ENCODE measurements at places on chromosomes 11 and 22.

GRCh38 chr11:34425867-34426266 lies 12.9 kb upstream of the CAT start:
- DNase-seq = no peak

GRCh38 chr11:119149018-119149785 lies at the start of gene ABCG4:
ABCG4 (plus strand) TSS chr11:119149052; CDS start chr11:119149966, 914 bp downstream.
- no peak for DNase-seq

- DNase-seq = no peak
These were observed 261.2 kb upstream of the UBASH3B start for GRCh38 chr11:122394313-122394712.

- DNase-seq = no peak
These were observed 3.6 kb upstream of the RRAS2 start for GRCh38 chr11:14362611-14363010.

GRCh38 chr11:62406034-62406433 lies 12.8 kb upstream of the SCGB1A1 start:
- DNase-seq = no peak

DNA sequence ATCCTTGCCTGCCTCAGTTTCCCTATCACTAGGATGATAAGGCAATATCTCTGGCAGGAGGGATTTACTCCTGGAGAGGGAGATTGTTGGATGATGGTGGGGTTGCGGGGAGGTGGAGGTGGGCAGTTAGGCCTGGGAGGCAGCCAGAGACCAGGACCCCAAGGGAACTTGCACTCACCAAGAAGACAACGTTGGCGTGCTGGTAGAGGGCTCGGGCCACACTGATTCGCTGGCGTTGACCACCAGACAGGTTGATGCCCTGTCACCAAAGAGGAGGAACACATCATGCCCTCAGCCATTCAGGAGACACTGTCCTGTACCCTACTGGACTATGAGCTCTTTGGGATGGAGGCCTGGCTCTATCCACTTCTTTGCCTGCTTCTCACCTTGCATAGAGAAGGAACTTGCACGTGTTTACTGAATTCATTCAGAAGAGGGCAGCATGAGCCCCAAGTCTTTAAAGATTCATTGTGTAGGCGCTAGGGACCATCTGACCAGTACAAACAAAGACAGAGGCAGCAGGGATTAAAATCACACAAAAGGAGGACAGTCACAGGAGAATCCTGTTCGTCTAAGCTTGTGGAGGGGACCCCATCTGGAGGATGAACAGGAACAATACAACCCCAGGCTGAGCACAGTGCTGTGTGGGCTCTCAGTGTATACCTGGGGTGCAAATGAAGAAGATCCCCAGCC lies 24.2 kb upstream of the KCNJ11 start:
- no peak for DNase-seq

GRCh38 chr11:36672815-36673450 lies 74.9 kb upstream of the RAG2 start:
- DNase-seq = no peak

DNA sequence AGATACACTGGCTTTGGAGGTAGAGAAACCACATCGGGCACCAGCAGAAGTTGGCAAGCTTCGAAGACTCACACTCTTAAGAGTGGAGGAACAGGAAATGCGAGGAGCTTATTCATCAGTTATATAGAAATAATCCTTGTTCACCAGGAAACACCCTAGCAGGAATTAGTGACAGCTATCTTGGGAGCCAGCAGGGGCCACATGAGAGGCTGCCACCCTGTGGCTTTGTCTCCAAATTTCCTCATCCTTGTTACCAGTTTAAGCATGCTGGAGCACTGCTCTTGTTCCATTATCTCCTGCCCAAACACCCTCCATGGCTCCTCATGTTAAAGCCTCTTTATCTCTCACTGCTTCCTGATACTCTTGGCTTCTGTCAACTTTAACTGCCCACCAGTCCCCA lies 131.0 kb downstream of the PLEKHA7 start:
- DNase-seq = no peak

GRCh38 chr22:43396934-43397457 lies 14.8 kb upstream of the MPPED1 start:
- no peak for DNase-seq

- peak; percentile 5 for DNase-seq
These were observed 15.6 kb upstream of the DENND5A start for GRCh38 chr11:9280655-9281301.

GRCh38 chr11:9533736-9534473 lies 39.6 kb upstream of the WEE1 start:
- no peak for DNase-seq

DNA sequence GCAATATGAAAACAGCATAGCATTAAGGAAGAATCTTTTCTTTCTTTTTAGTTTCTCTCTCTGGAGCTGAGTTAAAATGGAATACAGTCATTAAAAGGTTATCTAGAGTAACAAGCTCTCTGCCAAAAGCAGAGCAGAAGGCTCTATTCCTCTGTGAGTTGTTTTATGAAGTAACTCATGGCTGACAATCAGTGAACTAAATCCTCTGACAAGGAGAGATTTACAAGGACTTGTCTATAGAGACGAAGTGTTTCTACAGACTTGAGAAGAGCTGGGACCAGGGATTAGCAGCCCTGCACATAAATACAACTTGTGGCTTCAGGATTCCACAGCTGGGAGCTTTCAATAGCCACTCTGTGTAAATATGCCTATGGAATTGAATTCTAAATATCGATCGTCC lies 192.5 kb upstream of the RAG2 start:
- DNase-seq = no peak

GRCh38 chr11:73539506-73540084 lies 58.3 kb downstream of the FAM168A start:
- no peak for DNase-seq

DNA sequence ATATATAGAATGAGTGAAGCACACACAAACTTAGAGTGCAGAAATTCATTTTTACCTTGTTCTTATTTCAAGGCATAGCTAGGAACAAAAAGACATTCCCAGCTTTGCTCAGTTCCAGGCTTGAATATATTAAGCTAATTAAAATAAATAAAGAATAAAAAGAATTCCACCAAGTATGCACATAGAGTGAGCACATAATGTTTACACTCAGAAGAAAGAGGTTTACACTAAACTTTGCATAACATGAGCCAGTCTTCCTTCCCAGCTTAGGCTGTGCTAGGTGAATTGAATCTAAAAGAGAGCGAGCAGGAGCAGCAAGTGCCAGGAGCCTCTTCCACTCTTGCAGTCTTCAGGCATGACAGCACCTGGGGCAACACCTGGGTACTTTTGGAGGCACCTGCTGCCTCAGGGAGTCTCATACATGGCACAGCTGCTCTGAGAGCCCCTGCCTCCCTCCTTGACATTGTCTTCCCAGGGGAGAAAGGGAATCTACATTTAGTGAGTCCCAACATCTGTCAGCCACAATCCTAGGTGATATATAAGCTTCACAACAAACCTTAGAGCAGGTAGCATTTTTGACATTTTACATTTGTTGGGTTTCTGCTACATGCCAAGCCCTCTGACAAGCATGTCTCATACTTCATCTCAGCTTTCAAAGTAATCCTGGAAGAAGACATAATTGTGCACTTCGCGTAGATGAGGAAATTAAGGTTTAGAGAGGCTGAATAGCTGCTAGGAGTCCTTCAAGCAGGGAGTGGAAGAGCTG lies 732.7 kb upstream of the TENM4 start:
- DNase-seq = no peak

DNA sequence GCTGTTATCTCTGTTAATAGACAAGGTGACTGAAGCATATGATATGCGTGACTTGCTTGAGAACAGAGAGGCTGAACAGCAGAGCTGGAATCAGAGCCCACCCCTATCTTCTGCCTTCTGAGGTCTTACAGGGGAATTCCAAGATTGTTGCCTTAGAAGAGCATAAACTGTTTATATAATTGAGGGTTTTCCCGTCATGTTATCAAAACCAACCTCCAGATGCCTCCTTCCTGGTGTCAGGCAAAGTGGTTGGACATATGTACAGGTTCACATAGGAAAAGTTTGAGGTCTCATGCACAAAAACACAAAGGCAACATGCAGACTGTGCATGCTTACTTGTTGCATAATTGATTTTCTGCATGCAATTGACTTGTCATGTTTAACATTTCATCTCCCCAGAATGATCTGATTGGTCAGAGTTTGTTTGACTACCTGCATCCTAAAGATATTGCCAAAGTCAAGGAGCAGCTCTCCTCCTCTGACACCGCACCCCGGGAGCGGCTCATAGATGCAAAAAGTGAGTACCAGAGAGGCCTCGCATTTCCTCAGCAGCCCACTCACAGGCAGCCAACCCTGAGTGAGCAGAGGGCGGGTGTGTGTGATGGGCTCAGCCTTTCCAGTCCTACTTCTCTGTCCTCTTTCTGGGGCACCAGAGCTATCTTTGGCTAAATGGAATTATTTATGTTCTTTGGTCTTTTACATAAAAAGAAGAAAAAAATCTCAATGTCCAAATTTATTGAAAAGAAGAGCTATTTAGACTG lies 88.9 kb downstream of the BMAL1 start:
- no peak for DNase-seq

DNA sequence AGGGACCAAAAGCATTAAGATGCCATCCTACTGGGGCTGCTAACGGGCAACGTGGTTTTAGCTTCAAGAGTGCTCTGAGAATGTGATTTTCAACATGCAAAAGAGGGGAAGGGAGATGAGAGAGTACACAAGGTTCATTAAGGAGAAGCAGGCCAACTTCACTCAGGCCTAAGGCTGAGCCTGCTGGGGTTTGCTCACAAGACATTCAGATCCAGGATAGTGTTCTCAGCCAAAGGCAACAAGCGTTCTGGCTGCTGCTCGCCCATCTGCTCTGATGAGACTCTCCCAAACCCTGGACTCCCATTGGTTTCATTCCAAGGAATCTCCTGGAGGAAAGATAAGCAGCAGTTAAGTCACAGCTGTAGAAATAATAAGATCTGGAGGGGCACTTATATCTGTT lies 23.6 kb upstream of the UPB1 start:
- DNase-seq = no peak

GRCh38 chr11:128551058-128551457 lies 36.3 kb downstream of the ETS1 start:
- no peak for DNase-seq

Data from stimulated activated CD4-positive, alpha-beta T cell treated with anti-CD3 and anti-CD28 coated beads, TNF-alpha, amount 100 ng/mL, for 24 hours (primary cell).